ENCODE measurements at places on chromosomes 2 and 18. TPM values are rescaled to one million over a fixed set of nuclear protein-coding genes. Genes with fewer than 3 reads are reported as not detected.

Gene CCDC85A
- 19.7 TPM for total RNA-seq

Gene GNAL
- 4.6 TPM for total RNA-seq

Gene DOK6
- total RNA-seq: 0.26 TPM

Gene ABCG5
- total RNA-seq: not detected
